ENCODE measurements at places on chromosomes 4 and X. TPM values are rescaled to one million over a fixed set of nuclear protein-coding genes. Genes with fewer than 3 reads are reported as not detected.

USP46 gene
- 24.1 TPM for total RNA-seq

TEX13C gene
- not detected for total RNA-seq

SSX4B gene
- not detected for total RNA-seq

EREG gene
- 6.3 TPM for total RNA-seq

LARP7 gene
- 41.3 TPM for total RNA-seq

AIMP1 gene
- total RNA-seq: 39.3 TPM

GRCh38 chr4:120466429-120466828 lies 399.8 kb upstream of the MAD2L1 start:
- H3K4me1 ChIP-seq: no peaks in the 10 kb centered on the region
- no peak overlapping the region for H3K4me3 ChIP-seq
- DNase-seq: no peak
- no peaks in the 10 kb centered on the region for H3K27me3 ChIP-seq
- H3K36me3 ChIP-seq: no peaks in the 10 kb centered on the region
- no peak overlapping the region for H3K27ac ChIP-seq

GRCh38 chr4:120481756-120482155 lies 415.1 kb upstream of the MAD2L1 start:
- H3K36me3 ChIP-seq: no peaks in the 10 kb centered on the region
- no peak for DNase-seq
- no peak overlapping the region for H3K4me3 ChIP-seq

- H3K27ac ChIP-seq: no peak overlapping the region
- H3K36me3 ChIP-seq: no peaks in the 10 kb centered on the region
- H3K4me1 ChIP-seq: no peaks in the 10 kb centered on the region
- H3K4me3 ChIP-seq: no peak overlapping the region
- no peak for DNase-seq
- H3K27me3 ChIP-seq: no peaks in the 10 kb centered on the region
These were observed 11.9 kb downstream of the ENPEP start for GRCh38 chr4:110487873-110488272.

GRCh38 chrX:3346501-3347259 lies at the start of gene MXRA5:
Gene MXRA5 (minus strand): TSS chrX:3346652. CDS start chrX:3343833, 2,819 bp downstream.
- DNase-seq: peak; percentile 75
- no peaks in the 10 kb centered on the region for H3K4me1 ChIP-seq
- no peaks in the 10 kb centered on the region for H3K36me3 ChIP-seq
- no peak within 1 kb of the TSS for H3K27ac ChIP-seq
- no peaks in the 10 kb centered on the region for H3K27me3 ChIP-seq
- H3K4me3 ChIP-seq: peak within 1 kb of the TSS; percentile 10

DNA sequence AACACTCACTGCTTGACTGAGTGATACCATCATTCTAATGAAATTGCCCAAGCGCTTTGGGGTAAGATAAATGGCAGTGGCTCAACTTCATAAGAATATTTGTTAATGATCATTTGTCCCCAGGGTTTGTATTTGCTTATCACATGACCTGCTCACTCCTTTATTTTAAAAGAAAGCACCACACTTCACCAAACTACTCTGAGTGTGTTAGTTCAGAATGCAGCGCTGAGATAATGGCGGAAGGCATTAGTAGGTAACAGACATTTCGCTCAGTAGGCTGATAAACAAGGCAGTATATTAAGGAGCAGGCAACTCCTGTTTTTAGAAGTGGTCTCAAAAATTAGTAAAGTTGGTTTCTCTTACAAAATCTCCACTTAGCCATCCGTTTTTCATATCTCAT lies 1.6 kb downstream of the SNX25 start:
- peak overlapping the region; percentile 96 for H3K4me3 ChIP-seq
- H3K4me1 ChIP-seq: no peaks in the 10 kb centered on the region
- peak overlapping the region; percentile 61 for H3K27ac ChIP-seq
- DNase-seq: no peak
- H3K27me3 ChIP-seq: no peaks in the 10 kb centered on the region

- H3K4me1 ChIP-seq: no peaks in the 10 kb centered on the region
- DNase-seq: no peak
- peaks cover 5% of the 10 kb centered on the region for H3K36me3 ChIP-seq
- H3K27ac ChIP-seq: no peak overlapping the region
- no peaks in the 10 kb centered on the region for H3K27me3 ChIP-seq
These were observed 30.5 kb downstream of the ZBTB49 start for GRCh38 chr4:4320528-4320927.

- H3K4me3 ChIP-seq: no peak overlapping the region
- H3K27ac ChIP-seq: no peak overlapping the region
- DNase-seq: no peak
- H3K27me3 ChIP-seq: no peaks in the 10 kb centered on the region
These were observed 14.9 kb upstream of the LOC101059915 start for GRCh38 chrX:71652405-71652804.

- no peak for DNase-seq
These were observed 670 bp downstream of the PAPSS1 start for GRCh38 chr4:107719207-107719921.

- H3K4me1 ChIP-seq: no peaks in the 10 kb centered on the region
- no peaks in the 10 kb centered on the region for H3K36me3 ChIP-seq
- H3K27ac ChIP-seq: no peak overlapping the region
- H3K4me3 ChIP-seq: no peak overlapping the region
- no peak for DNase-seq
- no peaks in the 10 kb centered on the region for H3K27me3 ChIP-seq
These were observed 46.9 kb upstream of the SYTL5 start for GRCh38 chrX:37959212-37960021.

DNA sequence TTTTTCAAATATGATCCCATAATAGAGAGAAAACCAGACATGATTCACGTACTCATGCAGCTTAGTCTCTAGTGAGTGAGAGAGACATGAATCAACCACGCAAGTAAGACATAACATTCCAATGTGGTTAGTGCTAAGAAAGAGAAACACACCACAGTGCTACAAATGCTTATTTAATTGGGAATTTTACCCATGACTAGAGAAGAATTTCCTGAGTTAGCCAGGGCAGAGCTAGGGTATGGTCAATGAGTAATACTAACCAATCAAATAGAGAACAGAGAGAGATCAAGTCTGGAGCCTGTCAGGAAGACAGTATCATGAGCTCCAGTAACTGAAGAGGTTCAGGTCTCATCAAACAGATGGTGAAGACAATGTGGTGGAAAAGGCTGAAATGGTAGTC lies 495.2 kb downstream of the PDGFC start:
- no peak for DNase-seq
- no peaks in the 10 kb centered on the region for H3K36me3 ChIP-seq
- no peak overlapping the region for H3K27ac ChIP-seq
- no peaks in the 10 kb centered on the region for H3K27me3 ChIP-seq
- peaks cover 8% of the 10 kb centered on the region for H3K4me1 ChIP-seq

DNA sequence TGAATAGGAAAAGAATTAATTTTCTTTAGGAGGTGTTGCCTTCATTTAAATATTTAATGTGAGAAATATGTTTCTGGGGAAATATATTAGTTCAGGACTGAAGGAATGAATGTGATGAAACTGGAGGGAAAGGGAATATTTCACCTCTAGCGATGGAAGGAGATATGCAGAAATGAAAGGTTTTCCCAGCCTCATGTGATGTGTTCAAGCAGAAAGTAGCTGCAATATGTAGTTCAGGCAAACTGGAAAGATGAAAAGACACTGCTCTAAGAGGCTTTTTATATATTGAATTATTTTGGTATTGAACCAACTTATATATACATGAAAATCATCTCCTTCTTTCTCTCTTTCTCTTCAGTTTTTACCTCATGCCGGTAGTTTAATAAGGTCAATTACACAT lies 3.4 kb downstream of the GRID2 start:
- no peak overlapping the region for H3K4me3 ChIP-seq
- no peaks in the 10 kb centered on the region for H3K27me3 ChIP-seq
- H3K36me3 ChIP-seq: no peaks in the 10 kb centered on the region
- H3K27ac ChIP-seq: no peak overlapping the region

GRCh38 chr4:31085689-31086088 lies 365.5 kb downstream of the PCDH7 start:
- peaks cover 4% of the 10 kb centered on the region for H3K4me1 ChIP-seq
- DNase-seq: no peak
- H3K27ac ChIP-seq: peak overlapping the region; percentile 67
- H3K36me3 ChIP-seq: no peaks in the 10 kb centered on the region
- H3K27me3 ChIP-seq: no peaks in the 10 kb centered on the region
- H3K4me3 ChIP-seq: no peak overlapping the region

DNA sequence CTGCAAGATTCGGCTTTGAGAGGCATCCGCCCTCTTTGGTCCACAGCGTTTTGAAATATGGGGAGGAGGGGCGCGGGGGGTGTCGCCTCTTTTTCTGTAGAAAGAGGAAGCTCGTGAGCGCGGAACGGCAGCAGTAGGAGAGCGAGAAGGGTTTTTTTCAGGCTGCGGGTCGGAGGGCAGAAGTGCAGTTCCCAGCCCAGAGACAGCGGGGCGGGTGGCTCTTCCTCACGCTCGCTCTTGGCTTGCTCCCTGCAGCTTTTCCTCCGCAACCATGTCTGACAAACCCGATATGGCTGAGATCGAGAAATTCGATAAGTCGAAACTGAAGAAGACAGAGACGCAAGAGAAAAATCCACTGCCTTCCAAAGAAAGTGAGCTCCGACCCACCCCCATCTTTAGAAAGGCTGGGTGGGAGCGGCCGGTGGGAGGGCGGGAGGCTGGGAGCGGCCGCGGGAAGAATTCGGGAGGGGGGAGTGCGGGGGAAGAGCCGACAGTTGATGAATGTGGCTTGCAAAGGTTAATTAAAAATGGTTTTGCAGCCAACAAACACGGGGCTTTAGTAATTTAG lies 1.2 kb downstream of the TMSB4X start:
- H3K4me3 ChIP-seq: peak overlapping the region; percentile 66
- no peaks in the 10 kb centered on the region for H3K36me3 ChIP-seq
- H3K4me1 ChIP-seq: peaks cover 2% of the 10 kb centered on the region
- peak; percentile 65 for DNase-seq

GRCh38 chr4:188262464-188262863 lies 123.2 kb downstream of the TRIML1 start:
- DNase-seq: no peak
- H3K36me3 ChIP-seq: no peaks in the 10 kb centered on the region
- H3K27ac ChIP-seq: no peak overlapping the region
- no peaks in the 10 kb centered on the region for H3K4me1 ChIP-seq

DNA sequence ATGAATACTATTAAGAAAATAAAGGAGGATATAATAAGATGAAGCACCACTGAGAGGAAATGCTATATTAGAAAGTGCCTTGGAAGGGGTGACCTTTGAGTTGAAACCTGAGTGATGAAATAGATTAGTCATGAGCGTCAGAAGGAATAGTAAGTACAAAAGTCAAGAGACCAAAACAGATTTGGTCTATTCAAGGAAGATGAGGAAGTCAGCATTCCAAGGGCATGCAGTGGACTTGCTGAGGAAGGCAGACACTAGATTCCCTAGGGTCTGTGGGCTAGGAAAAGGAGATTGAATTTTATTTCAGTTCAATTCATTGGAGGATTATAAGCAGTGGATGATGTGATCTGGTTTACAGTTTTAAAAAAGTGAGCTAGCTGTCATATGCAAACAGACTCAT lies 73.0 kb upstream of the WDFY3 start:
- DNase-seq: no peak
- H3K36me3 ChIP-seq: no peaks in the 10 kb centered on the region
- no peak overlapping the region for H3K4me3 ChIP-seq
- H3K27me3 ChIP-seq: no peaks in the 10 kb centered on the region
- H3K4me1 ChIP-seq: no peaks in the 10 kb centered on the region

- no peak overlapping the region for H3K4me3 ChIP-seq
- no peaks in the 10 kb centered on the region for H3K36me3 ChIP-seq
- no peaks in the 10 kb centered on the region for H3K4me1 ChIP-seq
- H3K27ac ChIP-seq: no peak overlapping the region
These were observed 26.2 kb downstream of the PRSS12 start for GRCh38 chr4:118326585-118326984.

GRCh38 chr4:174156239-174156826 lies 127.1 kb downstream of the FBXO8 start:
- no peak overlapping the region for H3K4me3 ChIP-seq
- DNase-seq: no peak
- H3K4me1 ChIP-seq: no peaks in the 10 kb centered on the region
- H3K27ac ChIP-seq: no peak overlapping the region
- H3K36me3 ChIP-seq: no peaks in the 10 kb centered on the region

- no peak overlapping the region for H3K27ac ChIP-seq
- no peak for DNase-seq
- no peak overlapping the region for H3K4me3 ChIP-seq
- H3K4me1 ChIP-seq: no peaks in the 10 kb centered on the region
- H3K36me3 ChIP-seq: no peaks in the 10 kb centered on the region
These were observed 47.9 kb downstream of the TRIML1 start for GRCh38 chr4:188187106-188187505.
